ENCODE measurements at places on chromosomes 7 and 10.

GRCh38 chr7:127485482-127485881, 93.0 kb upstream of the ZNF800 start:
- DNase-seq = no peak

- no peak for DNase-seq
Observed at GRCh38 chr10:93254180-93254853, 180.6 kb downstream of the CYP26A1 start.

DNA sequence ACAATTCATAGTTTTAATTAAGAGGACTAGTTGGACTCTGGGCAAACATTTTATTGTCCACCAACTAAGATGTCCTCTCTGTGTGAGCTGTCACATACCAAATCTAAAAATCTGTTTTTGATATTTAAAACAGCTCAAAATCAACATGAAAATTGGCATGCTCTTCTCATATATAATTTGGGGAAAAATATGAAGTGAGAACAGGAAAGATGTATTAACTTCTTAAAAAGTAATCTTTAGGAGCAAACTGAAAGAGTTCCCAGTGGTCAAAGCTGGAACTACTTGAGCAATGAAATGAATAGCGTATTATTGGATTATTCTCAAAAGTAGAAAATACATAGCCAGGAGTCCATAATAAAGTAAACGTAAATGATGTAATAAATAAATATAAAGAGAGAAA, 147.2 kb downstream of the DYNC1I1 start:
- no peak for DNase-seq

- DNase-seq = no peak
Observed at GRCh38 chr7:3730276-3730675, 429.2 kb downstream of the SDK1 start.

GRCh38 chr7:112067632-112068540, 138.3 kb downstream of the DOCK4 start:
- DNase-seq = no peak

DNA sequence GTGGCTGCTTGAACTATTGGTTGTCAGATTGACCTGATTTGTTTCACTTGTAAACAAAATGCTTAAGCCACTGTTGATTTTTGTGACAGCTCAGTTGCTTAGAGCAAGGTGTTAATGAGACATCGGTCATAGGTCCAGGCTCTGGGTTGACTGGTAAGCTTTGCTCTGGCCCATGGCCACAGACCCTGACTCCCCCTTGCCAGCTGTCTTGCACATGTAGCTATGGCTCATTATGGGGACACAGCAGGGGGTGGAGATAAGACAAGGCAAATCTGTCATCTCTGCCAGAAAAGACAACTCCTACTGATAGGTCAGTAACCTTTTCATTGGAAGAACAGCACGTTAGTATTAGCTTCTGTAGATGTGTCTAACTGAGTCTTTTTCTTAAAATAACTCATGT, 95.3 kb downstream of the KAT6B start:
- no peak for DNase-seq

DNA sequence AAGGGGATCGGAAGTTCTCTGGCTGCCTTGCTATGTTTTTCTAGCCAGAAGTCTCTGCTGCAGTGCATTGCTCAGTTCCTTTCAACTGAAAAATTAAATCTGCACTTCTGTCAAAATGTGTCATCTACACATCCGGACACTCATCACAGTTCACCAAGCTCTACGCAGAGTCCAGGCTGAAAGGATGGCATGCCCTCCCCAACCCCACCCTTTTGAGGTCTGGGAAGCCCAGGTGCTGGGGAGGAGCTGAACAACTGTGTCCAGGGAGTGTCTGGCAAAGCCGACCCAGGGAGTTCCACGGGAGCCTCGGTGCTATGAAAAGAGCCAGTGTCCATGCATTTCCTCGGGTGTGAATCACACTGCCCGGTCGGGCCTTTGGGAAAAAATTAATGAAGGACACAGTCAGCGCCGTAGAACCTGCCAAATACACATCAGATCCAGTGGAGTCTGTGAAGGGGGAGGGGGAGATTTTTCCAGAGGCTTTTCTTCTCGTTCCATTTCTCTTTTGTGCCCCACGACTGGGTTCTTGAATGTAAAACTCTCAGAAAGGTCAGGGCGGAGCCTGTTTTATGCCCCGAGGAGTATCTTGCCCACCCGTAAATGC, 757 bp upstream of the PALS2 start:
- DNase-seq = no peak

DNA sequence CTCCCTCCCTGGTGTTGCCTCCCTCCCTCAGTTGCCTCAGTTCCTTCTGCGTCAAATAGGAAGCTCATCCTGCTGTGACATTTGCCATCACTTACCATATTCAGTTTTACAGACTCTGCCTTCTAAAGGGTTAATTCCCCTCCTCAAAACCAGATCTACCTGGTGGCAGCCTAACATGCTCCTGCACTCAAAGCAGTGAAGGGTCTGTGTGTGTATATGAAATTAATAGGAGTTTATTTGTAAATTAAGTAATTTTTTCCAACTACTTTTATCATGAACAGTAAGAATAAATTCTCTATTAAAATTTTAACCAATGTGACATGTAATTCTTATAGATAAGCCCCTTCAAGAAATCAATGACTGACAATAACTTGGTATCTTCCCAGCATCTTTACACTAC, 158.6 kb upstream of the INSYN2A start:
- DNase-seq = no peak

All from NCI-H2029 treated with DMSO at 0.1 percent for 48 hours (cell line).